ENCODE measurements at places on chromosomes 16 and 17.

GRCh38 chr16:57781349-57781740 lies 20.9 kb downstream of the KIFC3 start:
- no peak for DNase-seq

- DNase-seq = peak; percentile 92
Observed at GRCh38 chr17:16987830-16988601, 16.1 kb upstream of the TNFRSF13B start.

- DNase-seq = no peak
Observed at GRCh38 chr17:78920528-78920927, 4.7 kb downstream of the TIMP2 start.

DNA sequence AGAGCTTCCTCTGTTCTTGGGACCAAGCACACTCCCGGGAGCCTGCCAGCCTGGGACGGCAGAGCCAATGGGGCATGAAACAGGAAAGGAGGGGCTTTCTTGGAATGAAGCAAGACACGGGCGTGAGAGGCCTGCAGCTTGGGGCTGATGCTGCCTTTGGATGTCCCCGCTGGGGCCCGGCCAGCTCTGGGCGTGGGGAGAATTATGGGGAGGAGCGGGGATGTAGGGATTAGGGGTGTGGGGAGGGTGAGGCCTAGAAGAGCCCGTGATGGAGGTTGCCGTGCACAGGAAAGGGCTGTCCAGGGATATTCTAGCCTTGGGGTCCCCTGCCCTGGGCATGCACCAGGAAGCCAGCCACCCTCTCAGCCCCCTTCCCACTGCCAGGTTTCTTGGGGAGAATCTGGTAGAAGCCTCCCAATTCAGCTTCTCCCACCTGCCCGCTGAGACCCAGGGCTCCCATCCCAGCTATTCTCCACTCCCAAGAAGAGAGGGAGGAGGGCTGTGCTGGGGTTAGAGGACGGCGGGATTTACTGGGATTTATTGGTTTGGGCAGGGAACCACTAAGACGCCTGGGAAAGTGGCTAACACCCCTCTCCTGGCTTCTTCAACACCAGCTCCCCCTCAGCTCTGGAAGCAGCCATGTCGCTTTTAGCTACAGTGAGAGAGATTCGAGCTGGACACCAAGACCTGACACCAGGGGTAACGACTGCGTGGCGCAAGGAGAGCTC lies 20.0 kb upstream of the NXPH3 start:
- DNase-seq = no peak

DNA sequence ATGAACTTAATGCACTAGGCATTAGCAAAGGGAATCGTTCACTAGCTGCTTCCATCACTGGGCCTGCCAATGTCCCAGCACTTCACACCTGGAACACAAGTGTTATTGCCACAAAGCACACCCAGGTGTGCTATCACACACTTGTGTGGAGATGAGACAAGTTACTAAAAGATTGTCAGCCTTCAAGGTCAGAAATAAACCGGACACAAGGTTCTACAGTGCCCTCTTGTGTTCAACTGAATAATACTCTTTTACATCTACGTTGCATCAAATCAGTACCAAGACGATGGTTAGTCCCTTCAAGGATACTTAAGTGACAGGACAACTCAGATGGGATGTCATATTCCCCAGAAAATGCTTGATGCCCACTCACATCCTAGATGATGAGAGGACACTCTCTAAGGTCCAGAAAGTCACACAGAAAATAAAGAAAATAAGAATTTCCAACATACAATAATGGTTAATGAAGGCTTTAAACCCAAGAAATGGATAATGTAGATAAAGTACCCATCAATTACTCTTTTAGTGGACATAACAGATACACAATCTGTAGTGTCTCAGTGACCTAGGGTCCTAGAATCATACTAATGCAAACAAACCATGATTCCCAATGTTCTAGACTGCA lies 16.4 kb upstream of the GLG1 start:
- peak; percentile 64 for DNase-seq

GRCh38 chr17:75633486-75634375 lies 497 bp downstream of the SMIM5 start:
- DNase-seq = peak; percentile 93

DNA sequence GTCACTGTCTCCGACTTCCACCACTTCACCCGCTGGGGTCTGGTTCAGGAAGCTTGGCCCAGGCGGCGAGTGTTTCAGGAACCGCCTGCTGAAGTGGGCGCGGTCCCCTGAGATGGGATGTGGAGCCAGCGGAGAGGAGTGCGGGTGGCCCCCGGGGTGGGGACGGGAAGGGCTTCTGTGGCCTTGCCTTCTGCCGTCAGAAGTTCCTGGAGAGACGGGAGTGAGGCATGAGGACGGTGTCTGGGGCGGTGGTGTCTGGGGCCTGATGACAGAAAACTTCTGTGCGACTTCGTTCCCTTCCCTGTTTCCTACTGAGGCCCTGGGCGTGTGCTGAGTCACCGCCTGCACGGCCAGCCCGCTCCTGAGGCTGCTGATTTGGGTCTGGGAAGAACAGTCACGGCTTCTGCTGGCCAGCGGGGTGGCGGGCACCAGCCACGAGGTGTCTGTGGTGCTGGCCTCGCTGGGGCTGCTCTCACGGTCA lies 12.3 kb upstream of the NLRC3 start:
- DNase-seq = no peak

GRCh38 chr16:57795431-57795878 lies 6.8 kb downstream of the KIFC3 start:
- peak; percentile 52 for DNase-seq

All from EH (cell line).